ENCODE measurements at places on chromosomes 3 and 15.

- DNase-seq, result no peak
These were observed 64.0 kb downstream of the SHQ1 start for GRCh38 chr3:72784226-72784625.

DNA sequence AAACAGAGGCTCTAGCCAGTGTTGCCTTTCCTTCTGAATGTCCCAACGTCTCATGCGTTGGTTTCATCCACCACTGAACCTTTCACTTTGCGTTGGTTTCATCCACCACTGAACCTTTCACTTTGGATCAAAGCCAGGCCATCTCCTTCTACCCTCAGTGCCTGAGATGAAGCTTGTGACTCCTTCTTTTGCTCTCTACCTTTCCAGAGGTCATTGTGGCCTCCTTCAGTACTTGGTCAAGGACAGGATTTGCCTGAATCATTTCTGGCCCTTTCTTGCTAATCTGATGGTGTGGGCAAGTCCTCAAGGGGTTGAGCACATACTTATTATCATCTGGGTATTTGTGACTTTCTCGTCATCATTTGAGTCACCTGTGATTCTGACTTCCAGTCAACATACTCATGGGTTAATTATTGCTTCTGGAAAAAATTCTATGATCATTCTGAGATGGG is 50.0 kb downstream of the SELENOT start:
- no peak for DNase-seq

GRCh38 chr15:98899272-98900021 is 108.1 kb downstream of the PGPEP1L start:
- no peak for DNase-seq

DNA sequence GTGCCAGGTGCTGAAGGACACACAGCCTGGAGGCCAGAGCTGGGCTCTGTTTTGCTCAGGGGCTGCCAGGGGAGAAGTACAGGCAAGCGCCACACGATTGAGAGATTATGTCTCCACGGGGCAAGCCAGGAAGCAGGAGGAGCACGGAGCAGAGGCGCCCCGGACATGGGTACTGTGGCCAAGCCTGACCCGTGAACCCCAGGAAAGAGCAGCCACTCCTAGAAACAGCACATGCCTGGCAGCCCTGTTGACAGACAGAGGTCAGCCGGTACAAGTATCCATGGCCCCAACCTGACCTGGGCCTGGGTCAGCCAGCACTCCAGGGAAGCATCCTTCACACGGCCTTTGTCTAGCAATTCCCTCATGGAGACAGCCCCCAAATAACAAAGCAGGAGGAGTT is 89.4 kb downstream of the ADAMTS17 start:
- DNase-seq, result no peak

- DNase-seq, result no peak
These were observed 15.8 kb upstream of the BTBD1 start for GRCh38 chr15:83082730-83083386.

GRCh38 chr3:13200946-13201345 is 127.7 kb upstream of the IQSEC1 start:
- DNase-seq, result no peak
